ENCODE measurements at places on chromosomes 2 and 18. TPM values are rescaled to one million over a fixed set of nuclear protein-coding genes. Genes with fewer than 3 reads are reported as not detected.

DNA sequence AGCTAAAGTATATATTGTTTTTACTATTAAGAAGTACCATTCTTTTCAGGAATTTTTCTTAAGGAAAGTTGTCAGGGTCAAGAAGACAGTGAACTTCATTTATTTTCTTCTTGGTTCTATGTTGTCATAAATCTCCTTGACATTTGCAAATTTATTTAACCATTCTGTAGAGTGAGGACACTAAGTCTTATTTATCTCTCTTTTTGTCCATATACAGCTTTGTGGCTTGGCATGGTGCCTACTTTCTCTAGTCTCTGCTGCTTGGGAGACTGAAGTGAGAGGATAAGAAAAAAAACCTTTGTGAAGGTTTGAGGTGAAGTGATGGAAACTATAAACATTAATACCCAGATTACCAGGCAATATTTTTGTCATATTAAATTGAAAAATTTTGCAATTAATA, 1389.4 kb downstream of the SUCLG1 start:
- no peaks in the 10 kb centered on the region for H3K36me3 ChIP-seq
- peak; percentile 33 for DNase-seq
- no peak overlapping the region for H3K27ac ChIP-seq
- 0 out of 2 replicates have a peak, but pooled peaks cover 3% of the 10 kb centered on the region for H3K4me1 ChIP-seq

- peaks cover 63% of the 10 kb centered on the region for H3K4me1 ChIP-seq
- no peak overlapping the region for H3K4me3 ChIP-seq
- DNase-seq = no peak
- no peaks in the 10 kb centered on the region for H3K27me3 ChIP-seq
- H3K36me3 ChIP-seq = no peaks in the 10 kb centered on the region
- H3K27ac ChIP-seq = no peak overlapping the region
Observed at GRCh38 chr2:236747426-236747825, 177.8 kb downstream of the ACKR3 start.

DNA sequence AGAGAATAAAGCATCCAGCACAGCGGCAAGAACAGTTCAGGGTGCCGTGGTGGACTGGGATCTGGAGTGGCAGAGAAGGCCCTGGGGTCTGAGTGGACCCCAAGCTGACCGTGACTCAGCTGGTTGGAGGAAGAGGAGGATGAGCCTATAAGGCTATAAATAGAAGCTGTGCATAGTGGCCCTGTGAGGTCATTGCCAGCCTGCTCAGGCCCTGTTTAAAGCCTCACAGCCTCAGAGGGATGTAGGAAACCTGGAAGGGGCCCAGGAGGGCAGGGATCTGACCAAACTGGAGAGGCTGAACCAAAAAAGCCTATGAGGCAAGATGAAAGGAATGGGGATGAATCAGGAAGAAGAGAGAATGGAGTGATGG, 11.3 kb upstream of the DES start:
- no peak overlapping the region for H3K4me3 ChIP-seq
- no peaks in the 10 kb centered on the region for H3K36me3 ChIP-seq
- H3K4me1 ChIP-seq = peaks cover 6% of the 10 kb centered on the region
- H3K27ac ChIP-seq = no peak overlapping the region

DNA sequence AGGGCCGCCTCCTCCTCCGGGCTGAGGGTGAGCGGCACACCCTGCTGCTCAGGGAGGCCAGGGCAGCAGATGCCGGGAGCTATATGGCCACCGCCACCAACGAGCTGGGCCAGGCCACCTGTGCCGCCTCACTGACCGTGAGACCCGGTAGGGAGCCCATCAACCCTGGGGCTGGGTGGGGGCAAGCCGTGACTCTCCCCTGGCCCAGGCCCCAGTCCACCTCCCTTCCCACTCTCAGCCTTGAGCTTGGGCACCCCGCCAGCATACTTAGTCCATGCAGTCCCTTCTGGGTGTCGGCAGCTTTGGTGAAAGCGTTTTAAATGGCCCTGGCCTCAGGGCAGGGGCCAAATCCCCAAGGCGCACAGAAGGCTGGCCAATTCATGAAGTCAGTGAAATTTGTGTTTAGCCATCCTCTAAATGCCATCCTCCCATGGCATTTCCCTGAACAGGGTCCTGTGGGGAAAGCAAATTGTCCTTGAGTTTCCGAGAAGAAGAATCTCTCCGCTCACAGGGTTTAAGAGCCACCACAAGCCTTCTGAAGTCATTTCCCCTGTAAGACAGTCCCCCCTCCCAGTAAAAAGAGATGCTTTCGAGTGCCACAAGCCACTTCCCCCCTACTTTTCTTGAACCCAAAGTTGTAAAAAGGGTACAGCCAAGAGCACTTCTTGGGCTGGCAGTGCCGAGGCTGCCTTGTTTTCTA, 17.2 kb downstream of the SPEG start:
- DNase-seq = no peak
- H3K27ac ChIP-seq = peak overlapping the region; percentile 92
- peaks cover 39% of the 10 kb centered on the region for H3K4me1 ChIP-seq
- H3K27me3 ChIP-seq = no peaks in the 10 kb centered on the region

DNA sequence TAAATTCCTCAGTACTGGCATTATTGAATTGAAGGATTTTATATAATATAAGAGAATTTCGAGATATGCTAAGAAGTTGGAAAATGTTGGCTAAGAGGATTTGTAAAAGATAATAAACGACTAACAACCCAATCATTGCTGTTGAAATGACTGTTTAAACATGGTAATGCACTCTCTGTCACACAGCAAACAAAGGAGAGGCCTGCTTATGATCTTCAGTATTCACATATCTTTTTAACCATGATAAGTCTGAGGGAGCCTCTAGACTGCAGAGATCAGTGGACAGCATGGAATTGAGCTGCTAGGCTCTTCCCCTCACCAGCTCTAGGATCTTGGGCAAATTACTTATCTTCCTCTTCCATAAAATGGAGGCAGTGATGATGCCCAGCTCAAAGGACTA, 2.7 kb downstream of the KCTD18 start:
- H3K4me1 ChIP-seq = peaks cover 24% of the 10 kb centered on the region
- no peaks in the 10 kb centered on the region for H3K27me3 ChIP-seq
- no peaks in the 10 kb centered on the region for H3K36me3 ChIP-seq

DNA sequence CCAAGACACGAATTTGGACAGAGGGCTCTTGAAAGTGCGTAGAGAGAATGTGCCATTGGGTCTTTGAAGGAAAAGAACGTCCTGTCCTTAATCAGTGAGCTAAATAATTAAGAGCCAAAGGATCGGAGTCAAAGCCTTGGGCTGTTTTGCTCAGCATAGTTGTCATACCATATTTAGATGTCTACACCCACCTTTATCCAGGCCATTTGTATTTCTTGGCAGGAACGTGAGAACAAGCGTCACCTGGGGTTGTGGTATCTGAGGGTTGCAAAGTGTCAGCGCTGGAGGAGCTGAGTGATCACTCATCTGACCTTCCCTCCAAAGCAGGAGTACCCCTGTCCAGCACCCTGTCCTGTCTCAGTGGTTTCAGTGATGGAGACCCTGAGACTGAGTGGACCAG, 4.5 kb downstream of the LPIN1 start:
- no peak overlapping the region for H3K27ac ChIP-seq
- H3K4me1 ChIP-seq = peaks cover 45% of the 10 kb centered on the region
- DNase-seq = no peak
- H3K27me3 ChIP-seq = no peaks in the 10 kb centered on the region

GRCh38 chr2:64650722-64651338, 2.9 kb downstream of the SERTAD2 start:
- peak; percentile 32 for DNase-seq
- no peaks in the 10 kb centered on the region for H3K36me3 ChIP-seq
- no peaks in the 10 kb centered on the region for H3K27me3 ChIP-seq

- H3K36me3 ChIP-seq = no peaks in the 10 kb centered on the region
- no peak overlapping the region for H3K4me3 ChIP-seq
- DNase-seq = no peak
- no peaks in the 10 kb centered on the region for H3K27me3 ChIP-seq
Observed at GRCh38 chr2:23484275-23484674, 99.3 kb downstream of the KLHL29 start.

DNA sequence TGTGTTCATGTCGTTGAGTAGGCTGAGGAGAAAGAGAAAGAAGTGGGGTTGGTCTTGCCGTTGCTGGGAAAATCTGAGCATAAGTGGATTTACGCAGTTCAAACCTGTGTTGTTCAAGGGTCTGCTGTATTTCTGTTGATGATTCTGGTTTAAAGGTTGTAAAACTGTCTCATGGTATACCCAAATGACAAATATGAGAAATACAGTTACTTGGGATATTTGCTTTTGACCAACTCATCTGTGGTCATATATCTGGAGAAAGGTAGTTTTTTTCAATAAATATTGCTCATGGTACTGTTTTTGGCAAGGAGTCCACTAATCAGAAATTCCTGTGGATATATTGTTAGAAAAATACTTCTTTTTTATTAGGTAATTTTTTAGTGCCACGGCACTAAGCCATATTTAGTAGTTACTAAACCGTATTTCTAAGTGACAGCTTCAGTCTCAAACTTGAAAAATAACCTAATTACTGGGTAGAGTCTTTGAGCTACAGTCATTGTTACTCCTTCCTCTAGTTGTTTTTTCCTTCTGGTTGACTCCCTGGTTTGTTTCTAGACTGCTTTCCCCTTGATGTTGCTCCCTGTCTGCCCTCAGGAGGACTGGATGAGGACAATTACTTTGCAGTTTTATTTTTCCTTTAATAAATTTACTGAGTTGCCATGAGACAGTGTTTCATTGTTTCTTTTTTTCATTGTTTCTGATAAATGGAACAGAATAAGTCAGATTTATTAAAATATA, 31.5 kb downstream of the MOB4 start:
- peak overlapping the region; percentile 57 for H3K27ac ChIP-seq
- H3K27me3 ChIP-seq = no peaks in the 10 kb centered on the region
- DNase-seq = peak; percentile 39
- H3K4me1 ChIP-seq = 0 out of 2 replicates have a peak, but pooled peaks cover 5% of the 10 kb centered on the region
- peaks cover 38% of the 10 kb centered on the region for H3K36me3 ChIP-seq

DNA sequence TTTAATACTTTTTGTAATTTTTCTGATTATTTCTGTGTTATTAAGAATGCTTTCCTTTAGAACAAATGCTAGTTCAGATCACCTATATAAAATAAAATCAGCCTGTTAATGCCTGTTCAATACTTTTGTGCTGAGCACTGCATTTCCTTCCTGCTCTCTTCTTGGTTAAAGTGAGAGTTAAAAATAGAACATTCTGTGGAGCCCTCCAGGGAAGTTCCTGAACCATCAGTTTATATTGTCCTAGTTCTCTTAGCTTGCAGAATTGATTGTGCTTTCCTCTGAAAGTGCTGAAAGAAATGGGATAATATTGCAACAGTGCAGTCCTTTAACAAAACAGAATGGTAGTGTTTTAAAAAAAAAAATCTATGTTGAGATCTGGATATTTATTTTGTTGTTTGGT, 74.6 kb upstream of the UBXN4 start:
- H3K36me3 ChIP-seq = peaks cover 8% of the 10 kb centered on the region
- no peak for DNase-seq
- H3K4me1 ChIP-seq = peaks cover 7% of the 10 kb centered on the region
- no peak overlapping the region for H3K27ac ChIP-seq
- no peaks in the 10 kb centered on the region for H3K27me3 ChIP-seq
- H3K4me3 ChIP-seq = no peak overlapping the region

- DNase-seq = no peak
- no peak overlapping the region for H3K4me3 ChIP-seq
- no peak overlapping the region for H3K27ac ChIP-seq
Observed at GRCh38 chr2:101362777-101363176, 24.5 kb downstream of the CREG2 start.

GRCh38 chr2:146776596-146776995, 1068.2 kb upstream of the ACVR2A start:
- H3K27me3 ChIP-seq = no peaks in the 10 kb centered on the region
- no peak for DNase-seq
- no peaks in the 10 kb centered on the region for H3K36me3 ChIP-seq
- no peaks in the 10 kb centered on the region for H3K4me1 ChIP-seq
- H3K4me3 ChIP-seq = no peak overlapping the region

DNA sequence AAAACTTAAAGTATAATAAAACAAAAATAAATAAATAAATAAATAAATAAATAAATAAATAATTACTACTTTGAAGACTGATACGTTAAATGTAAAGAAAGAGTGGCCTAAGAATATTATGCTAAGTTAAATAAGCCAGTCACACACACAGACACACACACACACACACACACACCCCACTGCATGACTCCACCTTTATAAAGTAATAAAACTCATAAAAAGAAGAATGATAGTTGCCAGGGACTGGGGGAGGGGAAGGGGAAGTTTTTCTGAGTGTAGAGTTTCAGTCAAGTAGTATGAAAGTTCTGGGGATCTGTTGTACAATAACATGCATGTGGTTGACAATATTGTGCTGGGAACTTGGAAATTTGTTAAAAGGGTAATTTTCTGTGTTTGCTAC, 1237.5 kb upstream of the GYPC start:
- no peak for DNase-seq
- no peak overlapping the region for H3K4me3 ChIP-seq
- no peaks in the 10 kb centered on the region for H3K36me3 ChIP-seq
- H3K27ac ChIP-seq = no peak overlapping the region
- H3K4me1 ChIP-seq = no peaks in the 10 kb centered on the region
- no peaks in the 10 kb centered on the region for H3K27me3 ChIP-seq

- H3K4me3 ChIP-seq = no peak overlapping the region
- H3K27ac ChIP-seq = no peak overlapping the region
- H3K36me3 ChIP-seq = no peaks in the 10 kb centered on the region
- peaks cover 48% of the 10 kb centered on the region for H3K27me3 ChIP-seq
Observed at GRCh38 chr2:175432793-175433192, 251.3 kb upstream of the ATP5MC3 start.

- DNase-seq = no peak
- no peak overlapping the region for H3K27ac ChIP-seq
- no peaks in the 10 kb centered on the region for H3K4me1 ChIP-seq
- H3K27me3 ChIP-seq = no peaks in the 10 kb centered on the region
- no peak overlapping the region for H3K4me3 ChIP-seq
- H3K36me3 ChIP-seq = no peaks in the 10 kb centered on the region
Observed at GRCh38 chr2:30704309-30705020, 102.8 kb downstream of the CAPN13 start.

GRCh38 chr2:168568476-168569267, 112.6 kb downstream of the CERS6 start:
- no peak for DNase-seq
- no peaks in the 10 kb centered on the region for H3K27me3 ChIP-seq
- H3K4me1 ChIP-seq = peaks cover 4% of the 10 kb centered on the region
- H3K27ac ChIP-seq = no peak overlapping the region
- H3K4me3 ChIP-seq = no peak overlapping the region

GRCh38 chr2:75605770-75606529, 40.6 kb upstream of the MRPL19 start:
- H3K4me3 ChIP-seq = peak overlapping the region; percentile 38
- no peaks in the 10 kb centered on the region for H3K36me3 ChIP-seq
- H3K4me1 ChIP-seq = peaks cover 75% of the 10 kb centered on the region
- H3K27me3 ChIP-seq = no peaks in the 10 kb centered on the region

DNA sequence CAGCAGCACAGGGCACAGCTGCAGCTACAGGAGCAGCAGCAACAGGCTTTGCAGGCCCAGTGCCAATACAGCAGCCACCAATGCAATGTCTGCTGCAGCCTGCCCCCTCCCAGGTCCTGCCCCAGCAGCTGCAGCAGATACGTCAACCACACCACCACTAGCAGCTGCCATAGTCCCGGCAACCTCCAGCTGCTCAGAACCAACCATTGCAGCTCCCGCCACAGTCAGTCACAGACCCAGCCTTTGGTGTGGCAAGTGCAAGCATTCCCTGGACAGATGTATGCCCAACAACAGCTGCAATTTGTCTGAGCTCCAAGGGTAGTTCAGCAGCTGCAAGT, 53.3 kb upstream of the TUBA3E start:
- no peaks in the 10 kb centered on the region for H3K4me1 ChIP-seq
- DNase-seq = no peak
- H3K4me3 ChIP-seq = no peak overlapping the region
- H3K27ac ChIP-seq = no peak overlapping the region

NT5DC4 gene
- total RNA-seq = not detected

BOLL gene
- not detected for total RNA-seq

HOXD3 gene
- total RNA-seq = 3.0 TPM

ADNP2 gene
- total RNA-seq = 23.2 TPM

SETBP1 gene
- total RNA-seq = 3.5 TPM

OTOF gene
- not detected for total RNA-seq

PNPT1 gene
- 38.8 TPM for total RNA-seq

SUMO1 gene
- total RNA-seq = 115 TPM

AP1S3 gene
- total RNA-seq = 34.3 TPM

Measured in PC-3 (cell line).